ENCODE measurements at places on chromosomes 13 and 19. TPM values are rescaled to one million over a fixed set of nuclear protein-coding genes. Genes with fewer than 3 reads are reported as not detected.

FPR3 gene
- 0.23 TPM for total RNA-seq

ZNF221 gene
- 4.3 TPM for total RNA-seq

CABP5 gene
- total RNA-seq = not detected

OVOL3 gene
- total RNA-seq = not detected

YJEFN3 gene
- total RNA-seq = 0.17 TPM

PIP5K1C gene
- 37.3 TPM for total RNA-seq

CEACAM4 gene
- total RNA-seq = not detected

Data from pericardium fibroblast (primary cell).